ENCODE measurements at places on chromosomes 5 and 9. TPM values are rescaled to one million over a fixed set of nuclear protein-coding genes. Genes with fewer than 3 reads are reported as not detected.
A peak's percentile ranks its signal among the peaks of the same experiment; 100 is the strongest.

Gene KCNV2
- not detected for total RNA-seq

Gene ELOVL7
- 9.2 TPM for total RNA-seq

DNA sequence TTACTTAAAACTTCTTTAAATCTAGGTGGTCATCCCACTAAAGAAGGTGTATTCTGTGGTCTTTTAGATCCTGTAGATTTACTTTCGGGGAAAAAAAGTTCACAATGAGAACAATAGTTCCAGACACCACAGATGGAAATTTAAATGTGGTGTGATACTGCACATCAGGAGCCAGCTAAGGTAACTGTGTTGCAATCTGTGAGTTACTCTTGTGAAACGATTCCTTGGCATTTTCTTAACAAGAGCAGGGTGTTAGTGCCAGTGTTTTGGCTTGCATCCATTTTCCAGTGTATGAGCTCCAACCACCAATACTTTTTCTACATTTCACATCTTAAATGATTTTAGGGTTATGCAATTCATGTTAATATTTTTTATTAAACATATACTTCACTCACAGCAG lies 674.5 kb downstream of the CETN3 start:
- no peak for DNase-seq

GRCh38 chr5:9624196-9624947 lies 5.8 kb downstream of the TAS2R1 start:
- DNase-seq = no peak

Gene ANKRD18A
- 7.3 TPM for total RNA-seq

DNA sequence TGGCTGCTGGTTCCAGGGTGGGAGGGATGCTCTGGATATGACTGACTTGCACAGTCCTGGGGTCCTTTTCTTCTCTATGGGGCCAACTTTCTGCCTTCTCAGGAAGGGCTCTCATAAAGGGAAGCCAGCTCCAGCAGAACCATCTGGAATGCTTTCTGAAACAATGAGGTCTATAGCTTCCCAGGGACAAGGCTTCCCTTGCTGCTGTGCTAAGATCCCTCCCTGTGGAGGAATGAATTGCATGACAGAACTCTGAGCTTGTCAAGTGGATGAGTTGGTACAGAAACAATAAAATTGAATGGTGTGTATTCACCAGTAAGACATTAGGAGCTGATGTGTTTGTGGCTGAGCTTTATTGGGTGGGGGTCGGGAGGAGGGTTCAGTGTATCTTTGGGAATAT lies 19.8 kb downstream of the CKMT2 start:
- DNase-seq = no peak

Gene FCN1
- total RNA-seq = 0.27 TPM

DNA sequence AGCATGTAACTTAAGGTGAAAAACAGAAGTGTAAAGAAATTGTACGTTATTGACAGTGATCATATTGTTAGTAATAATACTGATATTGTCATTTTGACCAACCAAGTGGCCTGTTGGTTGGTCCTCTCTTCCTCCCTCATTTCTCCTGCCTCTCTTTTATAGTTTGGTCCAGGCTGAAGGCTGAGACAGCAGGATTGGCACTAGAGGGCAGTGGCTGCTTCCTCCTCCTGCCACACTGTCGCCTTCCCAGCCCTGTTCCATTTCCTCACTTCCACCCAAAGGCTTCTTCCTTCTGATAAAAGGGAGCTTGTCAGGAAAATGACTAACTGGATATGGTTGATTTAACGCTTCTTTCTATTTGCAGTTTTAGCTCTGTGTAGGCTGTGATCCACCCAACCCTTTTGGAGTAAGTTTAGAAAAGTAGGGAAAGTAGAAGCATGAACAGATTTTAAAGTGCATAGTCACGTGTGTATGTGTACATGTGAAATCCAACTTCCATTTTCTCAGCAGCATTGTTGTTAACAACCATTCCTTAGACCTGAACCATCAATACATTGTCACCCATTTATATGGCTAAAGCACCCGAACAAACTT lies 35.6 kb downstream of the PTCD2 start:
- peak; percentile 52 for DNase-seq

DNA sequence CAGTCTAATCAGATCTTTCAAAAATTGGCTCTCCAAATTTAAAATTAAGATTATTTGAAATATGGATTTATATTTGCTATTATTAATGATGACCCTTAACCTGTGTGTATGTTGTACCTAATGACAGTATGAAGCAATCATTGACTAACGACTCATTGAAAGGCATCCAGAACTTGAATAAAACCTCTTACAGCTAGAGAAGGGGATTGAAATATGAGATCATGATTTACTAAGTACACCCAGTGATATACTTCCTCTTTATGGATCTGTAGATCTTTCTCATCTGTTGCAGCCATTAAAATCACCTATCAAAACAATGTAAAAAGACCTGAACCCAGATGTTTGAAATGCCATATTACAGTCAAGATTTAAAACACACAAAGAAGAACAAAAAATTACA lies 126.5 kb downstream of the RPS23 start:
- no peak for DNase-seq

Measured in cerebellum (tissue), 4 donors.